ENCODE measurements at places on chromosomes 2 and 18.

DNA sequence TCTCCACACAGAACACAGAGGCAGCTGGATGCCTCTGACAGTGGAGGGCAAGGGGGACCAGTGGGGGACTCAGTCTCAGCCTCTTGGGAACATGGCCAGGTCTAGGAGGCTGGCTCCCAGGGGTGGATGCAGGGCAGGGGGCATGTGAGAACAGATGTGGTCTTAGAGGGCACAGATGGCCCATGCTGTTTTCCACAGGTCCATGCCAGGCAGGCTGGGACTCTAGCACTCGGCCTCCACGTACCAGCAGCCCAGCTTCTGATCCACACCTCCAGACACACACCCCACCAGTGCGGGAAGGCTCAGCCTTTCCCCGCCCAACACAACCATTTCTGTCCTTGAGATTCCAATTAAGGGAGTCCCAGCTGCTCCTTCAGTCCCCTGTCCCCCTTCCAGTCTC lies 42.4 kb downstream of the TNS1 start:
- DNase-seq, result no peak

DNA sequence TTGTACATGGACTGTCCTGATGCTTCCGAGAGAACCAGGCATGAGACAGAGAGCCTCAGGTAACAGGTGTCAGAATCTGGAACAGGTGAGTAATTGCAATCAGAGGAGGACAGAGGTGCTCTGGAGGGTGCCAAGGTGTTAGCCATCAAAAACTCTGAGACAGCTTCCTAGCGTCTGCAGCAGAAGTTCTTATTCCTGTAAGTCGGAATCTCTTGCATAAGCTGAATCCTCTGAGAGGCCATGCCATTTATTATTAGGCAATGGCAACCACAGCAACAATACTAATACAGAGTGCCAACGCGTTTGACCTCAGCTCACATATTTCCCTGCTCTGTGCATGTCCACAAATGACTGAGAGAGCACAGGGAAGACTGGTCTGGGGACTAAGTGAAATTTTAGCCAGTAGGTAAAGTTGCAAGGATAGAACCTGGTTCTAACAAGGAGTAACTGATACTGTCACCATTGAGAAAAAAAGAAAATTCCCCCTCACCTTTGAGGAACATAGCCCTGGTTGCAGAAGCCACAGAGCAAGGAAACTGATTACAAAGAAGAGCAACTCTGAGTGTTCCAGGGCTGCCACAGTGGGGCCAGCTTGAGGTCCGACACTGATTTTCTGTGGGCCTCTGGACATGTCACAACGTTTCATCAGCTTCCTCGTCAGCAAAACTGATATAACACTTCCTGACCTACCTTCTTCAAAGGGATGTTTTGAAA lies 55.1 kb upstream of the ACSL3 start:
- DNase-seq, result peak; percentile 25

DNA sequence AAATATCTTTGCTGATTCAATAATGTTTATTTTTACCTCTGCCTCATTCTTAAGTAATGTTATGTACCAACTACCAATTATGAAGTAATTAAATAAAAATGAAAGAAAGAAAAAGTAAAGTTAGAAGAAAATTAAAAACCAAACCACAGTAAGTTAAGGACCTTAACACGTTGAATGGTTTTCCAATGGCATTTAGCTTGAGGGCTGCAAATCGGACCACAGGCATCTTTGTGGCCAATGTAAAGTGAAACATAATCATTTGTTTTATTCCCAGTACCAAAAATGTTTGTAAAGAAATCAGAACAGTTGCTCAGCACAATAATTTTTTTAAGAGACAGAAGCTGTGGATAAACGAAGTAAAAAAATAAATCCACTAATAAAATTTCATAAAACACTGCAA lies 1455.5 kb upstream of the ZEB2 start:
- no peak for DNase-seq

- no peak for DNase-seq
Observed at GRCh38 chr2:190318514-190318913, 1.1 kb downstream of the HIBCH start.

DNA sequence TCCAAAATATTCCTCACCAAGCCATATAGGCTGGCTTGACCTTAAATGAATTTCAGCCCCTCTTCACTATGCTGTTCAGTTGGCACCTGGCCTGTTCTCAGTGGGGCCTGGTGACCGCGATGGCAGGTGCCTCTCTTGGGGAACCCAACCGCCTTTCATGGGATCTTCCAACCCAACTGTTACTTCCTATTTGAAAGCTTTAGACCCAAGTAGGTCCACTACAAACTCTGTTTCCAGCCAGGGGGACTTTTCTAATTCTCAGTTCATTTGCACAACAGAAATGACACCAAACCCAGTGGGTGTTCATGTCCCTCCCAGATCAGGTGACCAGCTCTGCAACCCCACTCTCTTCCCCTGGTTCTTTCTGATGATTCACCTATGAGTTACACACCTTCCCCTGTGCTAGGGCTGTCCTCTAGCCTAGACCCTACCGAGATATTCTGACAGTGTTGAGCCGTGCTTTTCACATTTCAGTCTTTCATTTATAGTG lies 35.6 kb upstream of the NDUFV2 start:
- DNase-seq, result no peak

- no peak for DNase-seq
Observed at GRCh38 chr2:128537646-128538045, 219.0 kb upstream of the HS6ST1 start.

GRCh38 chr2:96637385-96638143 lies 548 bp downstream of the KANSL3 start:
- peak; percentile 92 for DNase-seq

DNA sequence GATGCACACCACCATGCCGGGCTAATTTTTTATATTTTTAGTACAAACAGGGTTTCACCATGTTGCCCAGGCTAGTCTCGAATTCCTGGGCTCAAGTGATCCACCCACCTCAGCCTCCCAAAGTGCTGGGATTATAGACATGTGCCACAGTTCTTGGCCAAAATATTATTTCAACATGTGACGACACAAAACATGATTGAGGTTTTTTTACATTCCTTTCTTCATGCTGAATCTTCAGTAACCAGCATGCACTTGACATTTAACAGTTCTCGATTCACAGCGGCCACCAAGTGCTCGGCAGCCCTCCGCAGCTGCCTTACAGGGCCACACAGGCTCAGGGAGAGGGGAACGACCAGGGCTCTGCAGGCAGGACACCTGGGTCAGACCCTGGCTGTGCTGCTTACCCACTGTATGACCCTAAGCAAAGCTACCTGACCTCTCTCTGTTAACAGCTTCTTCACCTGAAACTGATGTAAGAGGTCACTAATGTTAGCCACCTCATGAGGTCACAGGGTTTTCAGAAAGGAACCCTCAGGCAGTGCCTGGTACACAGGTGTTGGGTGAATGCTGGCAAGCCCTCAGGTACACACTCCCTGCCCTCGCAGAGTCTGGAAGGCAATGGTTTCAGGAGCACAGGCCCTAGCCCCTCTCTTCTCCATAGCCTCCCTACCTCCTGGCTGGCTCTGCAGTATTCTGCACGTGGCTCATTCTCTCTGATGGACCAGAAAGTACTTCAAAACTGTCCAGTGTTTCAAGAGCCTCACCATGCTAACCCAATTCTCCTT lies 25.7 kb downstream of the TUBB6 start:
- no peak for DNase-seq

DNA sequence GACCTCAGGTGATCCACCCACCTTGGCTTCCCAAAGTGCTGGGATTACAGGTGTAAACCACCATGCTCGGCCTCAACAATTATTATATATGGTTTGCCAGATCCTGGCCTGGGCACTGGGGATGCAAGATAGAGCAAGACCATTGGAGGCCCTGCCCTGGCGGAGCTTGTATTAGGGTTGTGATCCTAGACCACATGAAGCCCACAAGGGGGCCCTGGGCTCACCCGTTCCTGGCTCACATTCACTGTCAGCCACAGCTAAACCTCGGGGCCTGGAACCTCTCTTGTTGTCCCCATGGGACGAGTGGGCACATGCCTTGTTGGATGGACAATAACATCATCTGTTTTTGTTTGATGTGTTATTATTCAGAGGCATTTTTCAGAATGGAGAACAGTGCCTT lies 14.9 kb downstream of the HPCAL1 start:
- DNase-seq, result no peak

DNA sequence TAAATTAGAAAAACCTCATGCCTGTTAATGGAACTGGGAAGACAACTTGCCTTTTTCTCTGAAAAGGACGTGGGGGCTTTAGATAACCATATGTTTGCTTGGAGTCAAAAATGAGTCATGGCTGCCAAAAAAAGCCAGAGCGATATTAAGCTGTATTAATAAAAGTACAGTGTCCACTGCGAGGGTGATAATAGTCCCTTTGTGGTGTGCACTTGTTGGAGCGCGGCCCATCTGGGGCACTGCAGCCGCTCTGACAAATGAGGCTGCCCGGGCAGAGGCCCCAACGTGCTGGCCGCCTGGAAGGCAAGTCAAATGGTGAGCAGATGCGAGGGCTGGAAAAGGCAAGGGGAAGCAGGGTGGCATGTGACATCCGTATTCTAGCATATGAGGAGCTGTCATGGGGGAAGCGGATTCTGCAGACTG lies 103.3 kb upstream of the NCK2 start:
- DNase-seq, result no peak

- peak; percentile 84 for DNase-seq
Observed at GRCh38 chr2:171185941-171186340, 25.2 kb upstream of the TLK1 start.

- no peak for DNase-seq
Observed at GRCh38 chr2:153221087-153221486, 257.5 kb downstream of the RPRM start.

DNA sequence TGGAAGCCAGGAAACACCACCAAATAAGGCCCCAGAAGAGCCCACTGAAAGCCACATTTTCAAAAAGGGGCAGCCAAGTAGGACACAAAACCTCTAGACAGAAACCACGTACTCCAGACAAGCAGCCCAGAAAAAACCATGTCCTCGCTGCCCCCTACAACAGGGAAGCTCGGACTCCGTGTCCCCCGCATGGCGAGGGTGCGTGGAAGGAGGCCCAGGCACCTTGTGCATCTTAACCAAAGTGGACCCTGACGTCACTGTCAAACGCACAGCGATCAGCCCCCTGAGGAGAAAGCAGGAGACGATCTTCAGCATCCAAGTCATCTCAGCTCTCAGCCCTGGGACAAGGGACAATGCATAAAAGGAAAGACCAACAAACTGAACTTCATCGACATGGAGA lies 168.4 kb downstream of the EIPR1 start:
- DNase-seq, result no peak

GRCh38 chr2:2933426-2933825 lies 444.2 kb downstream of the EIPR1 start:
- no peak for DNase-seq

DNA sequence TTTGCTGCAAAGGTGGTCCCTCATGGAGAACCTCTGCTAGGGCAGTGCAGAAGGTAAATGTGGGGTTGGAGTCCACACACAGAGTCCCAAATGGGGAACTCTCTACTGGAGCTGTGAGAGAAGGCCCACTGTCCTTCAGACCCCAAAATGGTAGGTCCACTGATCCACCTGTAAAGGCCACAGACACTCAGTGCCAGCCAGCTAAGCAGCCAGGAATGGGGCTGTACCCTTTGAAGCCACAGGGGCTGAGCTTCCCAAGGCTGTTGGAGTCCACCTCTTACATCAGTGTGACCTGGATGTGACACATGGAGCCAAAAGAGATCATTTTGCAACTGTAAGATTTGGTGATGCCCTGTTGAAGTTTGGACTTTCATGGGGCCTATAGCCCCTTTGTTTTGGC lies 252.4 kb upstream of the GULP1 start:
- no peak for DNase-seq

DNA sequence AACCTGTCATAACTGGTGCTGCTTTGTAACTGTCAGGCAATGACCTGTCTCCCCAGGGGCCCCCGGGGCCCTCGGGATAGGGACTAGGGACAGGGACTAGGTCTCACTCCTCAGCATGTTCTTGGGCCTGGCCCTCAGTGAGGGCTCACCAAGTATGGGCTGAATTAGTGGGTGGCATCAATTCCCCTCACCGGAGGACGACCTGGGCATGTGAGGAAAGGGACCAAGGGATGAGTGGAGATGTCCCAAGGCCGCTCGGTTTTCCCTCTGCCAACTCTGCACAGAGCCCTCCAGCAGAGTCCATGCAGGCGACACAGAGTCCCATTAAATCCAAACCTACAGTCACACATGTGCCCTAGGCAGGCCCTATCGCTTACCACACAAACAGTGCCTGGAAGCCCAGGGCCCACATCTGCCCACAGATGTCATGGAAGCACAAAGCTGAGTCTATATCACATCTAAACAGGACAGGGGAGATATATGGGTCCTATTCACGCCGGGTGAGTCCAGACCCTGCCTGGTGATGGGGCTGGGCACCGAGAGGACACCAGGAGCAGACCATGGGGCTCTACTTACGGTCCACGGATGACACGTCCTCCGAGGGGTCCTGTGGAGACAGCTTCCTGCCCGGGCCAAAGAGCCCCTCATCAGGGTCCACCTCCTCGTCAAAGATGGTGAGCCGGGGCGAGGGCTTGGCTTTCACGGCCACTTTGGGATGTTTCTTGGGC lies 26.6 kb downstream of the HS1BP3 start:
- no peak for DNase-seq

GRCh38 chr18:58756596-58757240 lies 85.5 kb downstream of the MALT1 start:
- DNase-seq, result no peak

GRCh38 chr2:173924285-173924684 lies 40.9 kb downstream of the SP3 start:
- no peak for DNase-seq

DNA sequence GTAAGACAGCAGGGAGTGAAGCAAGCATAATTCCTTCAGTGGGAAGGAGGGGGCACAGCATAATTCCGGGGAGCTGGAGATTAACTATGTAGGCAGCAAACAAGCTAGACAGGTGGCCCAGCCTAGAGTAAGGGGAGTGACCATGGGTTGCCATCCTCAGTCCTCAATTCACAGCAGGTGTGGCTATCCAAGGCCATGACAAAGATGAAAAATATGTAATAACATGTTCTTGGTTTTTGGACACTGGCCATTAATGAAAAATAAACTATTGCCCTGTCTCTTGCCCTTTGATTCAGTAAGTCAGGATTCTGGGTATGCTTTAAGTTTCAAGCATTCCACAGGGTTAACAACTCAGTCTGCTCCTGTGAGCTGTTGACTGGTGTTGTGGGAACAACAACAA lies 65.0 kb downstream of the CYP1B1 start:
- DNase-seq, result no peak

GRCh38 chr2:82994151-82994550 lies 1464.9 kb downstream of the SUCLG1 start:
- DNase-seq, result no peak

- DNase-seq, result peak; percentile 79
Observed at GRCh38 chr2:152466980-152467676, 132.2 kb downstream of the FMNL2 start.

GRCh38 chr18:12315490-12315889 lies 7.4 kb downstream of the TUBB6 start:
- DNase-seq, result peak; percentile 91

DNA sequence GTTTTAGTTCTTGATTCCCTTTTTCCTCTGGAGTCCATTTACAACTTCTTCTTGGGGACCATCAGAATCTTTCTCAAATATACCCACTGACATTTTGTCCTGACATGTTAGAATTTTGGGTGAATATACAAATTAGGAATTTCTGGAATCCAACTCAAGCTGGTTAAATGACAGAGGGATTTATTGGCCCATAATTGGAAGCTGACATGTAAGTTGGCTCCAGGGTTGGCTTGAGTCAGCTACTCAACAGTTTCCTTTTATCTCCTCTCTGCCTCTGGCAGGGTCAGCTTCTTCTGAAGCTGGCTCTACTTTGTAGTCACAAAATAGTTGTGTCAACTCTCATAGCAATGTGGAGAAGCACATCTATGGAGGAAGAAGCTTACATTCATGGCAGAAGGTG lies 36.6 kb upstream of the PPP1R1C start:
- DNase-seq, result peak; percentile 53

Measured in fibroblast of the aortic adventitia (primary cell).